Femur (tissue), 1 donor: ENCODE measurements at places on chromosomes 11 and 22.

DNA sequence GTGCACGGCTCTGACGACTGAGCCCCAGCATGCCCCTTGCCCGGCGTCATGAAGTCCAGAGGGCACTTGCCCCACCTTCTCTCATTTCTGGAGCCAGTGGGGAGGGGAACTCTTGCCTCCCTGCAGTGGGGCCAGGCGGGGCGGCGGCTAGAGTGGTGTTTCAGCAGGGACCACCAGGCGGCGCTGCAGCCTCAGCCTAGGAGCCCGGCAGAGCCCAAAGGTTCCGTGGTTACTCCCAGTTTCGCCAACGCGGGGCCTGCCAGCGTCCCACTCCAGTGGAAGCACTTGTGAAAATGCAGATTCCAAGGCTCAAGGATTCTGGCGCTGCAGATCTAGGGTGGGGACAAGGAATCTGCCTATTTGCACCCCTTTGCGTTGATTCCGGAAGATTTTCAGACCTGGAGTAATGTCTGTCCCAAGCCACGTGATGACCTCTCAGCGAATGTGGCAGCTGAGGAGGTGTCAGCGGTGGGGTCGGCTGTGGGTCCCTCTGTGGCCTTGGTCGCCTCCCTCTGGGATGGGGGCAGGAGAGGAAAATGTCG lies 55.7 kb downstream of the CD82 start:
- DNase-seq: peak; percentile 88

DNA sequence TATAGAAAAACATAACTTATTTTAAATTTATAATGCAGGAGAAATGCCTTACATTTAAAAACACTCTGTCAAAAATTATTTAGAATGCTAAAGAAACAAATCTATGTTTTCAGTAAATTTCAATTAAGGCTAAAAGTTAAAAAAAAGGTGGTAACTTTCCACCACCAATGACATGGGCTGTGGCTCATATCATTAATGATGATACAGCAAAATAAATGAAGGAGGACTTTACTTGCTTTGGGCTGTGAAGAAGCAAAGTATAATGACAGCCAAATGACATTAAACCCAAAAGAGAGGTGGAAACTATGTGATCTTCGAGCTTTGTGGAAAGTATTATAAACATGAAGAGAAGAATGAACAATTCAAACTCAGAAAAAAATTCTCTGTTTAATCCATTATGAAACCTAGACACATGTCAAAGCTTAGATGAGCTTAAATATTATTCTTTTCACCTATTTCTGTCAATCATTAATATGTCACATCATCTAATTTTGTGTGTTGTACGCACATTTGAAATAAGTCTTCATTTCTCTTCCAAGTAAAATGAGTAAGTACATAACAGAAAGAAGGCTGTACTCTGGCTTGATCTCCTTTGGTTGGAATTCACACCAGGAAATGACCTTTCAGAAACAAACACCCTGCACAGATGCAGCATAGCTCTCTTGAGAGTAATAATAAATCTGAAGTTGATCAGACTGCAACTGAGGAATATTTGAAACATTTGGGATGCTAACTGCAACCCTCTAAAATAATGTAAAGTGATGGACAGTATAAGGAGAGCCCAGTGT lies 265.8 kb downstream of the TTC28 start:
- DNase-seq: no peak

DNA sequence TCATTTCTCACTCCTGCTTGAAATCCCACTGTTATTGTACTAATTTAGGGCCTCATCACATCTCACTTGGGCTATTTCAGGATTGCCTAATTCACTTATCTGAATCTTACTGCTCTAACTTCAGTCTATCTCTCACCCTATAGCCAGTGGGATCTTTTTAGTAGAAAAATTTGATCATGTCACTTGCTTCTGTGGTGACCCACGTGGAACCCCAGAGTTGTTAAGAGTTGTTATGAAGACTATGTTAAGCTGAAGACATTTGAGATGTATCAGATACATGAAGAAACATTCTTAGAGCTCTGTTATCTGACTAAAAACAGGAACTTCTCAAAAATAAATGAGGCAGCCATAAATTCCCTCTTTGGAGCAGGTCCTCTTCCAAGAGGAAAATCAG lies 1375.6 kb upstream of the TENM4 start:
- DNase-seq: no peak

DNA sequence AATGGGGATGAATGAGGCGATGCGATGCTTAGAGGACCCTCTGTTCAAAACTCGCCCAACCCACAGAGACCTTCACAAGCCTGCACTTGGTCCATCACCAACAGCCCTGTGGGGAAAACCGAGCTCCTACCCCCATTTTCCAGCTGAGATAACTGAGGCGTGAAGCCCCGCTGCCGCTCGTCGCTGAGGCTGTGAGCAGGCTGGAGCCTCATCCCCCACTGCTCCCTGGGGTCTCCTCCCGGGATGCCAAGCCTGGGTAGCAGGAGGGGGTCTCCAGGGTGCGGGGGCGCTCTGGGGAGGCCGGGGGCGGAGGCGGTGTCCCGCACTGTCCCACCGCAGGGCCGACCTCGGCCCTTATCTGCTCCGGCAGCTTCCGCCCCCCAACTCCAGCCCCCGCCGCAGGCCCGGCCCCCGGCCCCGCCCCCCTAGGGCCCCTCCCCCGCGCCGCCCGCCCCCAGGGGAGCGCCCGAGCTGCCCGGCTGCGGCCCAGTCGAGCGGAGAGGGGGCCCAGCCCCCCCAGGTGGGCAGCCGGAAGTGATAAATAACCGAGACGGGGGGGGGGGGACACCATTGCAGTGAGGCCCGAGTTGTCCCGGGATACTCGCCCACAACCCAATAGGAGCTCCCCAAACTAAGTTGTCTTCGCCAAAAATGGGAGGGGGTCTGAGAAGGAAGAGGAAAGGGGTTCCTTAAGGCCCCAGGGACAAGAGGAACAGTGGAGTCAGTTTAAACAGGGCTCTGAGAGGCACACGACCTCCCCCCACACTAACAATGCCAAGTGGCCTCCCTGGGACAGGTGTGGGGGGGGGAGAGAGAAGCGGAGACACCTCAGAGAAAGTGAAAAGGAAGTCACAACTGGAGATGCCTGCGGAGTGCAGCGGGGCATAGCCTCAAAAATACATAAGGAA lies 8.3 kb upstream of the SLC39A13 start:
- DNase-seq: peak; percentile 68

DNA sequence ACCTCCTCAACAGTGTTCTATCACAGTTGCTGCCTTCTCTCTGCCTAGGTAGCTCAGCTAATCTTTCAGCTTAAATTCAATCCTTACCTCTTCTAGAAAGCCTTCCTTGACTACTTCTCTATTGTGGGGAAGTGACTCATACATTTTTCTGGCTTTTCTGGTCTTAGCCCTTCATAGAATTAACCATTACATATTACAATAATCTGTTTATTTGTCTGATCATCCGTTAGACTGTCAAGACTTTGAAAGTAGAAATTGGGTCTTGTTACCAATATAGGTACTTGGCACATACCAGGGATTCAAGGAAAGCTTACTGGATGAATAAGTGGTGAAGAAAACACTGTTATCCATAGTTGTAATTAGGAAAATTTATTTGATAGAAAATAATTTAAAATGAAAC lies 89.6 kb downstream of the FANCF start:
- DNase-seq: no peak

GRCh38 chr11:104614117-104614680 lies 284.1 kb downstream of the CASP12 start:
- no peak for DNase-seq

DNA sequence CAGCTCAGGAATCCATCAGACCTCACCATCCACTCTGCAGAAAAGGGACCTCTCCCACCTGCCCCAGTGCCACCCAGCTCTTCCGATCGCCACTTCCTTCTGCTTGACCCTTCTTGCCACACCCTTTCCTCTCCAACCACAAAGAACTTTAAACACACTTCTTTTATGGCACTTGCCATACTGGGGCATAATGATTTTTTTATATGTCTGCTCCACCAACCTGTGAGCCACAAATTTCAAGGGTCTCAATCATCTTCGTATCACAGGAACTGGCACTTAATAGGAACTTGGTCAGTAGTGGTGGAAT lies 11.7 kb upstream of the MYH9 start:
- no peak for DNase-seq

DNA sequence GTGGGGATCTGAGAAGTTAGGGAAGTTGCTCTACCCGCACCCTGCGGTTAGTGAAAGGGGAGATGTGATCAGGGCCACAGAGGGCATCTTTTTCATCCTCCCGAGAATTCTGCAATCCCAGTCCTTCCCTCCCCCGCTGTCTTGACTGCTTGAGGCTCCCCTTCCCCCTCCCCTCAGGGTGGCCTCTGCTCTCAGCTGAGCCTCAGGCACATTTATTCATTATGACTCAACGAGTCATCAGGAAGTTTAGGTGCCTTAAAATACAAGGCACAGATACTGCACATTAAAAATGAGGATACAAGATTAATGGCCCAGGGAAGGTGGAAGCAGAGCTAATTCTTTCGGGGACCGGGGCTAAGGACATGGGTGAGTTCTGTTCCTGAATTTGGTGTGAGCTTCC lies 104.0 kb downstream of the CACNA1I start:
- DNase-seq: no peak

- DNase-seq: peak; percentile 78
Observed at GRCh38 chr11:131748151-131749050, 378.0 kb downstream of the NTM start.

GRCh38 chr11:131530407-131530806 lies 160.0 kb downstream of the NTM start:
- DNase-seq: no peak

DNA sequence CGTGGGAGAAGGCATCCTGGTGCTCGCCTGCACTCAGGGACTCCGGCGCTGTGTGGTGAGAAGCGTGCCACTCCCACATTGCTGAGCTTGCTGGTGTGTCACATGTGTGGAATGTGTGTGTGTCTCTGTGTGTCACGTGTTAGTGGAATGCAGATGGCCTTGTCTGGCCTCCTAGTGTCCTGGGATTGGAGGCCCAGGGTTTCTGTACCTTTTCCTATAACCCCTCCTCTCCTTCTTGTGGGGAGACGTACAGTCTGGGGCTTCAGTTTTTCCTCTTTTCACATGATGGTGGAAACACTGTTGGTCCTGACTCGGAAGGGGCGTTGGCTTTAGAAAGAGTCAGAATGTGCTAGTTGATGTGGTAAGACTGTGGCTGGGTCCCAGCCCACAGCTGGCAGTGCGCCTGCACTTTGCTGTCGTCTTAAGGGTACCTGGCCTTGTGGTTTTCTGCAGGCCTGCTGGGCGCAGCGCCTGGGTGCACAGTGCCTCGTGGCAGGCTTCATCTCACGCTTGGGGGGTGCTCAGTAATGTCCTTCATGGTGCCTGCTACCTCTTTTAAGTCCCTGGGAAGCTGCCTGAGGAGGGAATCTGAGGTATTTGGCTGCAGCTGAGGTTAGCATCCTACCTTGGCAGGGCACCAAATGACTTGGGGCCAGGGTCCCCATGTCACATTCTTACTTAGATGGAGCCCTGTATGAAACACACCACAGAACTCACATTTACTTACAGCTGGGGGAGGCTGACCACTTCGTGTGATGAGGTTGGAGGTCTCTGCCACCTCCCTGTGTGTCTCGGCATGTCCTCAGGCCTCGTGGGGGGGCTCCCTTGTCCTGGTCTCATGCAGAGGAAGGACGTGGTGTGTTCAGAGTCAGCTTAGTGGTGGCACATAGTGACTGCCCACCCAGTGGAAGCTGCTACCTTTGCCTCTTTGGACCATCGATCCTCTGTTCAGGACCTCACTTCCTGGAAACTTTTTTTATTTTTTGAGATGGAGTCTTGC lies 61.9 kb downstream of the MED15 start:
- peak; percentile 73 for DNase-seq

GRCh38 chr22:23803001-23803819 lies 16.4 kb downstream of the SMARCB1 start:
- no peak for DNase-seq
